ENCODE measurements at places on chromosomes 2 and 18.

DNA sequence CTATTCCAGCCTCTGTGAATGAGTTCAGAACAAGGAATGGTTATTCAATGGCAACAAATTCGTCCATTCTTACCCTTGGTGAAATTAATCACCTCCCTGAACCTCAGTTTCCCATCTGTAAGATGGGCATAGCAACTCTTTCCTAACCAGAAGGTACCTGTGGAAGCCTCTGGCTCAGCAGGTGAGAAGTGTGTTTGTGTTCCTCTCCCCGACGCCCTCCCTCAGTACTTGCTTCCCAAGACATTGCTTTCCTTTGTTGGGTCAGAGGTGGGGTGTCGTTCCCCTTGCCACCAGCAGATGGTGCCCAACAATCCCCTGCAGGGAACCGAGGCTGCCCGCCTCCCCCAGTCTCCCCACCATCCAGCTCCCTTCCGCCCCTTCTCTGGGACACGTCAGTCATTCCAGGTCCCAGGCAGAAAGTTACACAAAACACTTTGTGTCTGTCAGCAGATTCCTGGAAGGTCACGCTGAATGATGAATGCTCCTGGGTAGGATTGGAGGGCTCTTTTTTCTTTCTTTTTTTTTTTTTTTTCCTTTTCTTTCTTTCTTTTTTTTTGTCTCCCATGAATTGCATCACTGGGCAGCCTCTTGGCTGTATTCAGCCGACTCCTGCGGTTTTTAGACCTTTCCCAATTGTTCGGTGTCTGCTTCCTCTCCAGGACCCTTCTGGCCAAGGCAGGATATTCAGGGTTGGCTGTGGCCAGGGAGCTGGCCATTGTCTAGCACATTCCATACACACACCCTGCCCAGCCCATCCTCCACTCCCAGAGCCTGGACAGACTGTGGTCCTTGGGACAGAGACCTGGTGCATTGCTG, 117.3 kb downstream of the LPIN1 start:
- peak; percentile 66 for DNase-seq

- no peak for DNase-seq
Measured at GRCh38 chr2:174335988-174336500, 1.3 kb downstream of the SP9 start.

GRCh38 chr18:77210249-77210648, 39.4 kb upstream of the GALR1 start:
- no peak for DNase-seq

DNA sequence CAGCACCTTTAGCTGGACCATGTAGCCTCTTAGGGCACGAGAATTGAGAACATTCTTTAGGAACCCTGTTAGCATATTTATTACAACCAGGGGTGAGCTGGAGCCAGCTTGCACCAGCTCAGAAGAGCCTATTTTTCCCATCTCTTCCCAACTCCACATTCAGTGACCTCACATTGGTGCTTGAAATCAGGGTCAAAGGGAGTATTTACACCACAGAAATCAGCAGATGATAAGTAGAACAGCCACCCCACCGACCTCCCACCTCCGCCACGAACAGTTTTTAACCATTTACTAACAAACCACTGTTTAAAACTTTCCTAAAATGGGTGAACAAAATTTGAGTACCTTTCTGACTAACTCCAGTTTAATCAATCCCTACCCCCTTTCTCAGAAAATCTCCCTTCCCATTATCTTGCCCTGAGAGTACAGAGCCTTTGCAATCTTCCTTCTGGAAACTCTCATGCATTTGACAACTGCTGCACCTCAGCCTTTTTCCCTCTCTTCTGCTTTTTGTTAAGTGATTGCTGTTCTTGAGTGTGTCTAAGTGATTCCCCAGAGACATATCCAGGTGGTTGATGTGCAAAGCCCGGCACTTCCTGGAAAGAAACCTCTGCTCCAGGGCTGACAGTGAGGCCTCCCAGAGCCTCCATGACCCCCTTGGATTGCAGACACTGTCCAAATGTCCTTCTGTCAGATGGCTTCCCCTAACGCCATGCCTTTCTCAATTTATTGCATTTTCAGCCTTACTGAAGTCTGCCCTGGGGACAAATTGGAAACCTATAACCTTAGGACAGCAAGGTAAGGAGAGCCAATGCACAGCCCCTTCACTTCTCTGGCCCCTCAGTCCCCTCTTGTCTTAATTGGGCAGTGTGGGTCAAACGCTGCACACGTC, 389.5 kb upstream of the TNP1 start:
- DNase-seq = no peak

DNA sequence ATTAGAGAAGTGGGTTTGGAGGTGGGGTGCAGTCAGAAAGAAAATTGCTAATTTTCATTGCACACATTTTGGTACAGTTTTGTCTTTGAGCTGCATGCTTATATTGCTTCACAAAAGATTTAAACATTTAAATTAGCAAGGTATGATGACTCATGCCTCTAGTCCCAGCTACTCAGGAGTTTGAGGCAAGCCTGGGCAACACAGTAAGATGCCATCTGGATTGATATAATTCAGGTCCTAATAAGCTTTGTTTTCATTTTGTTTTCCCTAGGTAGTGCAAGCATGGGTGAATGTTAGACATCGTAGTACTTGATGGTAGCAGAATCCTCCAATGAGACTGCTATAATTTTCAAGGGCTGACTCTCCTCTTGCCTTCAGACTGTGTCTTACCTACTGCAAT, 396.7 kb upstream of the RGPD4 start:
- DNase-seq = no peak

- no peak for DNase-seq
Measured at GRCh38 chr2:190701586-190701985, 52.7 kb downstream of the NAB1 start.

GRCh38 chr2:210503001-210503623, 26.6 kb upstream of the LANCL1 start:
- peak; percentile 4 for DNase-seq

DNA sequence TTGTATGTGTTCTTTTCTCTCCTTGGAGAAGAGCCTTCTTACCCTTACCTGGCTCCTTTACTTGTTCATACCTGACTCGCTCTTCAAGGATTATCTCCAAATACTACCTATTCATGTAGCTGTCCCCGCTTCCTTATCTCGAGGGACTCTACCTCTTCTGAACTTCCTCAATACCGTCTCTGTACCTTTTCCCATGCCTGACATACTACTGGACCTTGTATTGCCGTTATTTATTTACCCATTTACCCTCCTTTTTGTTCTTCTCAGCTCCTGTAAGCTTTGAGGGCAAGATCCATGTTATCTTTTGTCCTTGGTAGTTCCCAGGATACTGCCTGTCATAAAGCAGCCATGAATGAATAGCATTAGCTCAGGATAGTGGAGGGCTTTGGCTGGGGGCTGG, 32.5 kb downstream of the KCNS3 start:
- DNase-seq = no peak

- DNase-seq = peak; percentile 3
Measured at GRCh38 chr2:197311421-197312033, 947 bp upstream of the ANKRD44 start.

DNA sequence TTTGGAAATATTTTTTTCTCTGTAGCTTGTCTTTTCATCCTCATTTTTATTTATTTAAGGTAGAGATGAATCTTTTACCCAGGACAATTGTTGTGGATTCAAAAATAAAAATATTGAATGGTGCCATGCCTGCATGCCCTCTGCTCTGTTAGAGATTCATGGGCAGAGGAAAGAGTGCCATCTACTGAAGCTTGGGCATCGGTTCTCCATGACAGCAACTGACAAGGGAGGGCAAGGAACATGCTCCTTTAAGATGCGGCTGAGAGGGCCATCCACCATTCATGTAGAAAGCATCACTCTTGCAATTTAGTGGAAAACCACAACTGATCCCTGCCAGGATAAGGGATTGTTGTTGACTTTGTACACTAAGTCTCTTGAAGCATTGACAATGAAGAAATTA, 79.9 kb downstream of the PARD3B start:
- DNase-seq = no peak

GRCh38 chr2:71492112-71492511, 38.8 kb downstream of the DYSF start:
- no peak for DNase-seq

- no peak for DNase-seq
Measured at GRCh38 chr2:239000089-239000488, 152.2 kb downstream of the TWIST2 start.

DNA sequence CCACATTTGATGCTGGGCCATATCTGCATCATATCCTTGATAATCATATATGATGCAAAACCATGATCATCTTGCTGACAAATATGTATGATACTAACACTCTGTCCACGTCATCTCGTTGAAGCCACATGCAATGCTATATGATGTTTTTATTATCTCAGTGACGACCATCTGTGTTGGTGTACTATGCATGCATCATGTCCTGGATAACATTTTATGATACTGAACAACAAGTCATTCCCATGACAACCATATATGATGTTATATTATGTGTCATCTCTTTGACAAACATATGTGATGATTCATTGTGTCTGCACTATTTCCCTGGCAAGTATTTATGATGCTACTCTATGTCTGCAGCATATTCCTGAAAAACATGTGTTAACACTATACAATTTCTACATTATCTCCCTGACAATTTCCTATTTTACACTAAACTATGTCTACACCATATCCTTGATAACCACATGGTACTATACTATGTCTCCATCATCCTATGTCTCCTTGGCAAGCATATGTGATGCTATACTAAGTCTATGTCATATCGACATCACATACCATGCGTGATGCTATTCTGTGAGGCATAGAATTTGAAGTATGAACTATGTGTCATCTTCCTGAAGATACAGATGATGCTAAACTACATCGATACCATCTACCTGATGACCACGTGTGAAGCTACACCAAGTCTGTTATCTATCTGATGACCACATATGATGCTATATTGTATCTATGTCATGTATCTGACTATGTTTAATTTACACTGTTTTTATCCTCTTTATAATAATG, 37.0 kb downstream of the DAW1 start:
- no peak for DNase-seq

DNA sequence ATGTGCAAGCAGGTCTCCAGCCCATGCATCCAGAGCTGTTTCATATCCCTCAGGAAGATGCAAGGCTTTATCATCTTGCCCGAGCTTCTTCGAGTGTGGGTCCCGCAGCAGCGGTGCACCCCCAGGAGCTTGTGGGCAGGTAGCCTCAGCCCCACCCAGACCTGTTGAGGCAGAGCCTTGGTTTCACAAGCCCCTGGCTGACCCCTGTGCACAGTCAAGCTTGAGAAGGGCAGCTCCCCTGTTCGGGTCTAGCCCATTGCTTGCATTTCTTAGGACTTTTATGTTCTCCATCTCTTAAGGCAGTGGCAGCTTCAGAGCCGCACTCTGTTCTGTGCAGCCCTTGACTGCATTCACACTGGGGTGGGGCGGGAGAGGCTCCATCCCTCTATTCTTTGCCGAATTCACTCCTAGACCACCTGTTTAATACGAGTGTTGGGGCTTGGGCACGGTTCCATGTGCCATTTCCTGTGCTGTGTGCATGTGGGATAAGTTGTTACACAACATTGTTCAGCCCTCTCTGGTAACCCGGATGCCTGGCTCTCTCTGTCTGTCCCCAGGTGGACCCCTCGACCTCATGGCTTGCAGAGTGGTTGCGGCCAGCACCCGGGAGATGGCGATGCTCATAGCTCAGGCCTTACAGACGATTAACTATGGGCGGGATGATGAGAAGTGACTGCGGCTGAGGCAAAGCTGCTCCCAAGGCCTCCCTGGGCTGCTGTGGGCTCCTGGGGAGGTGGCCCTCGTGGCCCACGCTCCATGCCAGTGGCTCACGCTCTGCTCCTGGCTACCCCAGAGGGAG, 48.7 kb downstream of the IMPA2 start:
- DNase-seq = no peak

GRCh38 chr18:10681581-10682367, 155.9 kb downstream of the NAPG start:
- DNase-seq = no peak

Data from MV-4-11 (cell line).